ENCODE measurements at places on chromosomes 5 and 9. TPM values are rescaled to one million over a fixed set of nuclear protein-coding genes. Genes with fewer than 3 reads are reported as not detected.

Gene SLF1
- 15.3 TPM for polyA plus RNA-seq

Gene GFRA3
- 3.2 TPM for polyA plus RNA-seq

- no peak for DNase-seq
Observed at GRCh38 chr5:54995168-54995567, 9.8 kb upstream of the ESM1 start.

- no peak for DNase-seq
Observed at GRCh38 chr5:55030220-55030619, 6.2 kb downstream of the GZMK start.

GRCh38 chr9:106682420-106682819 is 180.5 kb upstream of the ZNF462 start:
- DNase-seq, result no peak

All from renal pelvis (tissue), 12 donors.